ENCODE measurements at places on chromosomes 5 and 9.

DNA sequence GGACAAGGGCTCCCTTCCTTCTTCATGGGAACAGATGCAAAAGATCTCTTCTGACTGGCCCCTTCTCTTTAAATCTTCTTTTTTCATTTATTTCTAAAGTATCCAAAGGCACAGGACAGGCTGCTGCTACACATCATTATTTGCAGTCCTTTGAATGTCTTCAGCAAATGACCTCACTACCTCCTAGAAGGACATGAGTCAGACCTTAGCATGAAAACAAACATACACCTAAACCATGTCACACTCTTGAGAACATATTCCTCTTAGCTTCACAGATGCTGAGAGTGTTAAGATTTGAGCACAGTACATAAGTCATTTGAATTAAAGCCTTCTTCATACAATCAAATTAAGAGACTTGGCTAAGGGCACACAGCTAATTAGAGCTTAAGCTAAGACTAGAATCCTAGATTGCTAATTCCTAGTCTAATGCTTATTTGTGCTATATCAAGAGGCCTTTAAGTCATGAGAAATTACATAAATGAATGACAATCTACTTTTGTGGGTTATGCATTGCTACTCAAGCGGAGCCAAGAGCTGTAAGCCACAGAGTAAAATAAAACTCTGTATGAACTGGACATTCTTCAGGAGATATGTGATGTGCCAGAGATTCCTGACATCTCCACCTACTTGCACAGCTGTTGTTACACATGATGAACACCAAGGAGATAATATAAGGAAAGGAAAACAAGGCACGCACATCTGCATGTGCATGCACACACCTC, 109.1 kb upstream of the PTGER4 start:
- no peak for DNase-seq

- no peak for DNase-seq
Measured at GRCh38 chr9:120353506-120353905, 226.5 kb downstream of the CDK5RAP2 start.

- DNase-seq: no peak
Measured at GRCh38 chr9:17121264-17121663, 13.6 kb upstream of the CNTLN start.

DNA sequence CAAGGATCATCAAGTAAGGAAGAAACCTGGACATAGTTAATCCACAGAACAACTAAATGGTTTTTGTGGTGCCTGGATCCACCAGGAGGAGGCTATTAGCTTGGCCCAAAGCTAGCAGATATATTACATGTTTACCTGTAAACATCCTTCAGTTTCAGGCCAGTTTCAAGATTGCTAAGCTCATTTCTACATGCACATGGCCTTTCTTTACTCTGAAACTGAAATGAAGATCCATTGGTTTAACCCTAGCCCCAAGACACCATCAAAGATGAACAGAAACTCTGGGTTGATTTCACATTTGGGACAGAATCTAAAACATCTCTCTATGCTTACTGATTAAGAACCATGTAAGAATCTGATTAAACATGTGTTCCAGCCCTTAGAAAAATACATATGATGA, 611.8 kb downstream of the TLE1 start:
- no peak for DNase-seq

- no peak for DNase-seq
Measured at GRCh38 chr5:175479125-175479881, 943 bp downstream of the SFXN1 start.

GRCh38 chr5:151328734-151329133, 18.6 kb downstream of the SLC36A2 start:
- DNase-seq: no peak

- no peak for DNase-seq
Measured at GRCh38 chr5:63923914-63924313, 38.3 kb downstream of the HTR1A start.

DNA sequence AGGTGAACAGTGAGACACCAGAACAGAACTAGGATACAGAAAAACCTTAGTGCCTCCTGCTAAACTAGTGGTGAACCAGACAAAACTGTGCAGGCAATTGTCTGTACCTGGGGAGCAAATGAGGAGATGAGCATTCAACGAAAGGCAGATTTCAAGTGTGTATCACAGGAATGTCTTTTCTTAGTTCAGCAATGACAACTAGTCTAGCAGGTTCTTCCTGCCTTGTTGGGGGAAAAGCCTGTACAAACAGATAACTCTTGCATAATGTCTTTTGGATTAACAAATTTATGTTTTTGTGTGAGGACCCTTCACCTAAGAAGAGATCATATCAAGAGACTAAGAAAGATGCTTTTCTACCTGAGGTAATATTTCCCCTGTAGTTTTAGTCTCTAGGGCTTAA, 21.8 kb upstream of the DENND4C start:
- DNase-seq: no peak

GRCh38 chr5:126365446-126366198, 57.6 kb upstream of the GRAMD2B start:
- DNase-seq: no peak

- DNase-seq: no peak
Measured at GRCh38 chr9:121050128-121050988, at the start of gene C5. Gene C5 (minus strand): TSS chr9:121050275. CDS start chr9:121050246, 29 bp downstream.

DNA sequence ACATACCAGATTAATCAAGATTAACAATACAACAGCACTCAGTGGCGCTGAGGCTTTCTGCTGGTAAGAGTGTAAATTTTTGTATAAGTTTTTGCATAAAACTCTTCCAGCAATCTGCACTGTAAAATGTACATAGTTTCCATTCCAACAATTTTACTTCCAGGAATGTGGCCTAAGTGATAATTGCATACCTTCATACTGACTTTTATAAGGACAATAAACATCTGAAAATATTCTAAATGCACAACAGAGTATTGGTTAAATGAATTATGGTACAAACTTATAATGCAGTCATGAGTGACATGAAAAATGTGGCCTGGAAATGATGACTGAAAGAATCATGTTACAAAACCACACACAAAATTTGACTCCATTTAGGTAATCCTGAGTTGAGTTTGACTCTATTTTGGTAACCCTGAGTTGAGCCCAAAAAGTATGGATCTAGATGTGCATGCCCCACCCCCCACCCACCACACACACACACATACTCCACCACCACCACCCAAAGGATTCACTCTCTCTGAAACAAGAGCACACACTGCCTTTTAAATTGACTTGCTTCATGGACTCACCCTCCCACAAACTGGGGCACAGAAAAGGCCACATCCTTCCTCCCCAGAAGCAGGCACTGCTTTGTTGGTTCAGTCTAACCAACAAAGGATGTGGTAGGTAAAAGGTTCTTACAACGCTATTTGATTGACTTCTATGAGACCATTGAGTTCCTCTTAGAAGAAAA, 137.6 kb downstream of the SUSD1 start:
- DNase-seq: no peak

- no peak for DNase-seq
Measured at GRCh38 chr9:33795819-33796218, 458 bp downstream of the PRSS3 start.

DNA sequence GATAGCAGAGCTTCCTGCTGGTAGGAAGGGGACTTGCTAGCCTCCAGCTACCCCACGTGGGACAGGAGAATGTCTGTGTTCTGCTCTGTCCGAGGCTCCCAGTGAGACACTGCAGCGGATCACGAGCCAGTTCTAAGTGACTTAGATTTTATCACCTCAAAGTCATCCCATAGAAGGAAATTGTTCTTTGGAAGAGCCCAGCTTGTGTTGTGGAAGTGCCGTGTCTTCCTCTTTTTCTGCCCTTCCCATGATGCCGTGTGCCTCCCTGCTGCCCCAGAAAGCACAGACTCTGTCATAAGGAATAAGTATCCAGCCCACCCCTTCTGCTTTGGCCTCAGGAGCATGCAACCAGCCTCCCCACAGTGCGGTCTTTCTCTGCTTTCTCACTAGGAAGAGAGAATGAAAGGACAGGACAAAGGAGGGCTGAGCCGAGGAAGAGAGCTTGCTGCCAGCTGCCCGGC, 35.6 kb downstream of the RUFY1 start:
- no peak for DNase-seq

GRCh38 chr9:116705531-116705930, 18.4 kb downstream of the TRIM32 start:
- no peak for DNase-seq

DNA sequence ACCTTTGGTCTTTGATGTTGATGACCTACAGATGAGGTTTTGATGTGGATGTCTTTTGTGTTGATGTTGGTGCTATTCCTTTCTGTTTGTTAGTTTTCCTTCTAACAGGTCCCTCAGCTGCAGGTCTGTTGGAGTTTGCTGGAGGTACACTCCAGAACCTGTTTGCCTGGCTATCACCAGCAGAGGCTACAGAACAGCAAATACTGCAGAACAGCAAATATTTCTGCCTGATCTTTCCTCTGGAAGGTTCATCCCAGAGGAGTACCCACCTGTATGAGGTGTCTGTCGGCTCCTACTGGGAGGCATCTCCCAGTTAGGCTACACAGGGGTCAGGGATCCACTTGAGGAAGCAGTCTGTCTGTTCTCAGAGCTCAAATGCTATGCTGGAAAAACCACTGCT, 694.5 kb upstream of the CDH6 start:
- no peak for DNase-seq

- no peak for DNase-seq
Measured at GRCh38 chr5:1096838-1097237, 15.0 kb downstream of the SLC12A7 start.

DNA sequence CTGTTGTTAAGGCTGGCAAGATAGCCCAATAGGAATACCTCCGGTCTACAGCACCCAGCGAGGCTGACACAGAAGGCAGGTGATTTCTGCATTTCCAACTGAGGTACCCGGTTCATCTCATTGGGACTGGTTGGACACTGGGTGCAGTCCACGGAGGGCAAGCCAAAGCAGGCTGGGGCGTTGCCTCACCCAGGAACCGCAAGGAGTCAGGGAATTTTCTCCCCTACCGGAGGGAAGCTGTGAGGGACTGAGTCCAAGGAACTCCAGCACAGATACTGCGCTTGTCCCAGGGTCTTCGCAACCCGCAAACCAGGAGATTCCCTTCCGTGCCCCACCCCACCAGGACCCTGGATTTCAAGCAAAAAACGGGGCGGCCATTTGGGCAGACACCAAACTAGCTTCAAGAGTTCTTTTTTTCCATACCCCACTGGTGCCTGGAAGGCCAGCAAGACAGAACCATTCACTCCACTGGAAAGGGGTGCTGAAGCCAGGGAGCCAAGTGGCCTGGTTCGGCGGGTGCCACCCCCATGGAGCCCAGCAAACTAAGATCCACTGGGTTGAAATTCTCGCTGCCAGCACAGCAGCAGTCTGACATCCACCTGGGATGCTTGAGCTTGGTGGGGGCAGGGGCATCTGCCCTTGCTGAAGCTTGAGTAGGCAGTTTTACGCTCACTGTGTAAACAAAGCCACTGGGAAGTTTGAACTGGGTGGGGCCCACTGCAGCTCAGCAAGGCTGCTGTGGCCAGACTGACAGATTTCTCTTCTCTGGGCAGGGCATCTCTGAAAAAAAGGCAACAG, 647.2 kb downstream of the BNC2 start:
- no peak for DNase-seq

GRCh38 chr5:154393850-154394249, 51.9 kb upstream of the SAP30L start:
- no peak for DNase-seq

DNA sequence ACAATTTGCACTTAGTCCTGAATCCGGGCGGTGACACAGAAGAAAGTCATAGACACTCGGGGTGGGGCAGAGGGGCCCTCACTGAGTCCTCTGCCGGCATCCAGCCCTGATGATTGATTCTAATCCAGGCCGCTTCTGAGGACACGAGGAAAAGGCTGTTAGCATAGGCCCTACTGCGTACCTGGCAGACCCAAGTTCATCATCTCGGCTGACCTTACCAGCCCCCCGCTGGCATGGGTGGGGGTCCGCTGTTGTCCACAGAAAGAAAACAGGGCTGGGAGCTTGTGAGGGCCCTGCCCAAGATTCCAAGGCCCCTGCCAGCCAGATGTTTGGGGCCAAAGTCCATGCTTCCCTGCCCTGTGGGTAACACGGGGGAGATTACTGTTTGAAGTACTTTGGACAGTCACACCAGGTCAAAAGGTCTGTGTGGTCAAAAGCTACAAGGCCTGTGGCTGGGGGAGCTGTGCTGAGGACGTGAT, 24.5 kb downstream of the ERGIC1 start:
- DNase-seq: no peak

- no peak for DNase-seq
Measured at GRCh38 chr9:15146268-15146700, 160.7 kb downstream of the TTC39B start.

DNA sequence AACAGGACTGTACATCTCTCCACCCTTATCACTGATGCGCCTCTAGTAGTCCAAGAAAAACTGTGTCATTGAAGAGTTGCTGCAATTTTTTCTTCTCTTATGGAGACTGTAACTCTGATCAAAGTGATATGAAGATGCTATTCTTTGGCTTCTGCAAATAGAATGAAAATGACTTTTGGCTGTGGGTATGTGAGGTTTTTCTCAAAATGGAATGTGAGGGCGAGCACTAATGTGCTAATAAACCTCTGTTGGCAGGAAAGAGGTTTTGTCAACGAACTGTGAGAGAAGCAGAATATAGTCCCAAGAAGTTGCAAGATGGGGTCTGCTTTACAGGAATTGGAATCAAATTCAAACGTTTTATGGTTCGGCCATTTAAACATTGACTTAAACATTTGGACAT, 252.0 kb upstream of the GAS1 start:
- no peak for DNase-seq

DNA sequence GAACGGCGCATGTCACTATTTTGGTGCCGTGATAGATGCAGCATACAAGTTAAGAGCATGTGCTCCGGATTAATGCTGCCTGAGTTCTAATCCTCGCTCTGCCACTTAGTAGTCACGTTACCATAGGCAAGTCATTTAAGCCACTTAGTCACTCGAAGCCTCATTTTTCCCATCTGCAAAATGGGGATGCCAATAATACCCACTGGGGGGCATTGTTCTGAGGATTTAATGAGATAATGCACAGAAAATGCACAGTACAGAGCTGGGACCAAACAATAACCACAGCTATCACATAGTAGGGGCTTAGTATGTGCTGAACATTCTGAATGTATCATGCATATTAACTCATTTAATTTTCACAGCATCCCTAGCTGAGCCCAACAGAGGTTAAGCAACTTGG, 9.1 kb downstream of the NIPAL4 start:
- DNase-seq: no peak

- no peak for DNase-seq
Measured at GRCh38 chr9:20319641-20320337, 302.5 kb downstream of the MLLT3 start.

DNA sequence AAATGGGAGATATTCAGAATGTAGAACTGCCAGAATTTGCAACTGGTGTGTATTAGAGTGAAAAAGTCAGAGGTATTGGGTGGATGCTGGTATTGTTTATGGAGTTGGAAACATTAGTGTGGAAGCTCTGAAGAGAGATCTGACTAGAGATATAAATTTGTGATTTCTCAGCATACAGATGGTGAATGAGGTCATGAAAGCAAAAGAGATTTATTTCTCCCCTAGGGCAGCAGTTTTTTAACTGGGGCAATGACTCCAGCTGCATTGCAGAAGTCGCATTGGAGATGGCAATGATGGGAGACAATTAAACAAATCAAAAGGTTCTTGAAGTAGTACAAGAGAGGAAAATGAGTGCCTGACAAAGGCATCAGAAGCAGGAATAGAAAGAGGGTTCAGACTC, 64.9 kb downstream of the CETN3 start:
- no peak for DNase-seq

GRCh38 chr5:151086905-151087360, 6.1 kb upstream of the TNIP1 start:
- no peak for DNase-seq

GRCh38 chr5:107954254-107954653, 283.5 kb upstream of the EFNA5 start:
- DNase-seq: no peak

GRCh38 chr9:90815183-90815943, 13.7 kb downstream of the SYK start:
- no peak for DNase-seq

GRCh38 chr9:36249189-36249588, 9.1 kb downstream of the GNE start:
- DNase-seq: no peak

All from coronary artery (tissue), 2 donors.